NCI-H2081 treated with DMSO at 0.1 percent for 48 hours (cell line): ENCODE measurements at places on chromosomes 3 and 15.

- no peak for DNase-seq
Measured at GRCh38 chr3:59270209-59270608, 220.4 kb upstream of the CFAP20DC start.

- DNase-seq, result peak; percentile 84
Measured at GRCh38 chr3:129490273-129490675, 38.2 kb upstream of the RHO start.

GRCh38 chr3:99474776-99475175 is 163.6 kb upstream of the COL8A1 start:
- no peak for DNase-seq

- DNase-seq, result peak; percentile 18
Measured at GRCh38 chr3:52339612-52340011, 23.5 kb downstream of the DNAH1 start.

GRCh38 chr15:78540871-78541743 is 863 bp downstream of the PSMA4 start:
- no peak for DNase-seq

DNA sequence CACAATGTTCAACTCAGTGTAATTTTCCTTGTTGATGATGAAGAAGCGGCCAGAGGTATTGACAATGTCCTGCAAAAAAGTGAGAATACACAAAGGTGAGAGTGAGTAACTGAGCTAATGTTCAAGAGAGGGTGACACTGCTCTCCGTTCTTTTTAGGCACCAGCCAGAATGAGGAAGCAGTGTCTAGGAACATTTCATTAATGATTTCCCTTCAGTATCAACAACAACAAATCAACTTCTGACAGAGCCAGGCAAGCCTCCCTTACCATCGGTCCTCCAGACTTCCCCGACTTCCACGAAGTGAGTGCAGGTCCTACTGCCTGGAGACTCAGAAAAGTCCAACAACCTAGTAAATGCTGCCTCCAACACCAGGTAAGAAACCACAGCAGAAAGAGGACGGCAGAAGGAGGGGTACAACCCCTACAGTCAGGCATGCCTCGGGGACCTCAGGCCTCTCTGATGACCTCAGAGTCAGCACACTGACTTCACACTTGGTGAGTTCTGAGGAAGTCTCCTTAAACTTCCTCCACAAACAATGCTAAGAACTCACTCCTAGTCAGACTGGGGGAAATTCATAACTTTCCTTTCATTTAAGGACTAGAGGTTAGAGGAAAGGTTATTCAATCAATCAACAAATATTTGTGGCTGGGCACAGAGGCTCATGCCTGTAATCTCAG is 62.7 kb downstream of the NPTN start:
- DNase-seq, result no peak

- DNase-seq, result no peak
Measured at GRCh38 chr3:43957553-43957952, 266.8 kb downstream of the ABHD5 start.

DNA sequence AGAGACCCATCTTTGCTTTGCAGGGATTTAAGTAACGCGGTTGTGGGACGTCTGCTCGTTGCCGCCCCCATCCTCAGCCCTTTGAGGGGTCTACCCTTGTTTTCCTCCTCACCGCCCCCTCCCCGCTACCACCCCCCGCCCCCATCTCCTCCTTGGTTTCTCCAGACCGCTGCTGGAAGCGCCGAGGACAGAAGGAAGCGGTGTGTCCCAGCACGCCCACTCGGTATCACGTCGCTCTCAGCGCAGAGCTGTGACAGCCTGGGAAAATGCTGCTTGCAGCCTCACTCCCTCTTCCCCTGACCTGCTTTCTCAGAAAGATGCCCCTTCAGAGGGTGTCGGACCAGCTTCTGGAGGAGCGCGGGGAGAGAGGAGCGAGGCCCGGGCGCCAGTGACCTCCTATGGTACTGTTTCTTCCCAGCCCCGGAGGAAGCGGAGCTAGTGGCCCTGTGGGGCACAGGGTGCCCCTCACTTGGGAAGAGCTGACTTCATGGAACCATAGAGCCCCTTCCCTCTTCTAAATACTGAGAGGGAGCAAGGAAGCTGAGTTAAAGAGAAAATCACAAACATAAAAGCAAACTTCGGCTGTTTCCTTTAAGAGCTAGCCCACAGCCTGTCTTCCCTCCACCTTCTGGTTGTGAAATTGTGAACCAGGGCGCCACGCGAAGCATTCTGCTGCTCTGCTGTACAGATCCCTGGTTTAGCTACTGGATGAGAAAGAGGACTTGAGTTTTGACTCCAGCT is 698 bp downstream of the IL1RAP start:
- no peak for DNase-seq

DNA sequence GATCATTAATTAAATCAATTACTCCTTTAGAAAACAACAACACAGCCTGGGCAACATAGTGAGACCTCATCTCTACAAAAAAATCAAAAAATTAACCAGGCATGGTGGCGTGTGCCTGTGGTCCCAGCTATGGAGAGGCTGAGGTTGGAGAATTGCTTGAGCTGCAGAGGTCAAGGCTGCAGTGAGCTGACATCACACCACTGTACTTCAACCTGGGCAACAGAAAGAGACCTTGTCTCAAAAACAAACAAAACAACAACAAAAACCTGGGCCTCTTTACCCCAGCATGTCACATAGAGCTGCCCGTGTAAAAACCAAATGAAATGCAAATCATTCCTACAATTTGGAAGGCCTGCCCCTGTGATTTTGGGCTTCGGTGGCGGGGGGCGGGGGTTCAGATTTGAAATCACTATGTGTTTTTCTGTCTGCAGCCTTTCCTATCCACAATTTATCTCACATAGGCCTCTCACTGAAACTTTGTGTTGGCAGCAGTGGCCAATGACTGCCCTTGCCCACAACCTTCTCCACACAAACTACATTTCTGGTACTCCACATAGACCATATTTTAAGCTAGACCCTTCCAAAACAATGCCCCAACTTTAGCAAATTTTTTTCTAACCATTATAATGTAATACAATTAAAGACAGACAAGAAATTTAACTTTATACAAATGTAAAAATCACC is 6.5 kb downstream of the ADAM10 start:
- no peak for DNase-seq

DNA sequence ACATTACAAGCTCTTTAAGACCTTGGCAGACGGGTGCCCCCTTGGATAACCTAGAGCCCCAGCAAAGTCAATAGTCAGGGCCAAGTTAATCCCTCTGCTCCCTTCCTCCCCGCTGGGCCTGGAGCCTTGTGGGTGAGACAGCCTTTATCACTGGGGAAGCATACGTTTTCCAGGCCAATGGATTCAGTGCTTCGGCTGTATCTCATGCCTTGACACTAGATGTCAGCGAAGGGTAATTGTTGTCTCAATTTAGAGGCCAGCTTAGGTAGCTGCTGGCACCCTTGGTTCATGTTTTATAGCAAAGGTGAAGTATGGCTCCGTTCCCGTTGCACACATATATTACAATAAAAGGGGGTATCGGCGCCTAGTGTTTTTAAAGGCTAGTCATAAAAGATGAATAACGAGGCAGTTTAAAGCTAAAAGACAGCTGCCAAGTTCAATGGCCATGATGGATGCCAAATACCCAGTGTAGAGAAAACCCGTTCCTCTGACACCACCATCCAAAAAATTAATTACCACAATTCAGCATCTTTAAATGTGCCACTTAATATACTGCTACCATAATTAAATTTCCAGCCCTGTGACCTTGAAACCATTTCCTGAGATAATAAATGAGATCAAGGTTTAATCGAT is 52.3 kb upstream of the BNIP2 start:
- DNase-seq, result peak; percentile 61

- DNase-seq, result no peak
Measured at GRCh38 chr15:40854161-40854560, 10.3 kb downstream of the SPINT1 start.

GRCh38 chr3:29758434-29759322 is 477.8 kb downstream of the RBMS3 start:
- no peak for DNase-seq

- DNase-seq, result no peak
Measured at GRCh38 chr15:72153269-72154000, 35.2 kb downstream of the SENP8 start.

- DNase-seq, result no peak
Measured at GRCh38 chr15:70210528-70210927, 112.8 kb upstream of the TLE3 start.

DNA sequence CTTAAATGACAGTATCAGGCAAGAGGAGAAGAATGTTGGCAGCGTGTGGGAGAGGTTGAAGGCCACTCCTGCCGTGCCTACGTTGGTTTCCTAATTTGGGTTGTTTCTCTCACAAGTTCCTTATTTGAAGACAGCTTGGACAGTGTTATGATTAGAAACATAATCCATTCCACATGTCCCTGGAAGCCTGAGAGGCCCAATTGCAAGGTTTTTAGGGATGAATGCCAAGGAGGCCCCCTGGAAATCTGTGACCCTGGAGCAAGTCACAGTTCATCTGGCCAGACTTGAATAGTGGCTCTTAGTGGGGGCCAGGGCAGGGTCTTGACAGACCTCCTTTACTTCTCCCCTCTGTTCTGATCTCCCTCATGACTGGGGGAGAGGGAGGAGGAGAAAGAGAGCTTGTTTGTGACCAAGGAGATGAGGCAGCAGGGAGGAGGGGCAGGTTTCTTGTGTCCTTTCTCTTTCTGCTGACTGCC is 584.4 kb upstream of the TBL1XR1 start:
- DNase-seq, result no peak

- DNase-seq, result no peak
Measured at GRCh38 chr3:106277731-106278130, 408.9 kb upstream of the CBLB start.

DNA sequence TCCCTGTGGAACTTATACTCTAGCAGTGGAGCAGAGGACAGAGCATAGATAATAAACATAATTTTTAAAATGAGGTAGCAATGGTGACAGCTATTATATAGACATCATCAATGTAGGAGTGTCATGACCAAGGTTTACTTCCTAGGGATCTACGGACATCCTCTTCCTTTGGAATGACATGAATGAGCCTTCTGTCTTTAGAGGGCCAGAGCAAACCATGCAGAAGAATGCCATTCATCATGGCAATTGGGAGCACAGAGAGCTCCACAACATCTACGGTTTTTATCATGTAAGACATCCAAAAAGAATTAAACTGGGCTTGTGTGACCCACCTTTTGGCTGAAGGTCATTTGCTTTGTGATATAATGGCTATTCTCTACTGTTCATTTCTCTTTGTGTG is 30.1 kb upstream of the CAPN3 start:
- DNase-seq, result no peak

DNA sequence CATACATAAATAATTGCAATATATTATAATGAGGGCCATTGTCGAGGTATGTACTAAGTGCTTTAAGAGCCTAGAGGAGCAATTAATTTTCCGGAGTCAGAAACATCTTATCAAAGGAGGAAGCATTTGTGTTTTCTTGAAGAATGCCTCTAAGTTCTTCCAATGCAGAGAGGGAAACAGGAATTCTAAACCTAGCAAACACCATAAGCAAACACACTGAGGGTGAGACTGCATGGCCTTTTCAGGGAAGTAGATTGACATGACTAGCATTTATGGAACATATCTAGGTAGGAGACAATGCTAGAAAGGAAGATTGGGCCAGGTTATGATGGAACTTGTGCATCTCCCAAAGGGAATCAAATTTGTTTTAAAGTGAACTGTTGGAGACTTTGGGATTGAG is 7.2 kb upstream of the PLCL2 start:
- DNase-seq, result no peak

DNA sequence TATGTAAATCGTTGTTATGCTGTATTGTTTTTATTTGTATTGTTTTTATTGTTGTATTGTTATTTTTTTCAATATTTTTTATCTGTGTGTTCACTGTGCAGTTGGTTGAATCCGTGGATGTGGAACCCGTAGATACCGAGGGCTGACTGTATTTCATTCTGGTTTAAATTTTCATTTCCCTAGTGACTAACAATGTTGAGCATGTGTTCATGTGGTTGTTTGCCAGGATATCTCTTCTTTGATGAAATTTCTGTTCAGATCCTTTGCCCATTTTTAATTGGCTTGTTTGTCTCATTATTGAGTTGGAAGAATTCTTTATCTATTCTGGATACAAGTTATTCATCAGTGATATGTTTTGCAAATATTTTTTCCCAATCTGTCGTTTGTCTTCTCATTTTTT is 29.7 kb downstream of the STOML1 start:
- no peak for DNase-seq

GRCh38 chr15:96362011-96362754 is 31.7 kb downstream of the NR2F2 start:
- DNase-seq, result no peak

GRCh38 chr3:168168743-168169142 is 73.0 kb upstream of the GOLIM4 start:
- no peak for DNase-seq

DNA sequence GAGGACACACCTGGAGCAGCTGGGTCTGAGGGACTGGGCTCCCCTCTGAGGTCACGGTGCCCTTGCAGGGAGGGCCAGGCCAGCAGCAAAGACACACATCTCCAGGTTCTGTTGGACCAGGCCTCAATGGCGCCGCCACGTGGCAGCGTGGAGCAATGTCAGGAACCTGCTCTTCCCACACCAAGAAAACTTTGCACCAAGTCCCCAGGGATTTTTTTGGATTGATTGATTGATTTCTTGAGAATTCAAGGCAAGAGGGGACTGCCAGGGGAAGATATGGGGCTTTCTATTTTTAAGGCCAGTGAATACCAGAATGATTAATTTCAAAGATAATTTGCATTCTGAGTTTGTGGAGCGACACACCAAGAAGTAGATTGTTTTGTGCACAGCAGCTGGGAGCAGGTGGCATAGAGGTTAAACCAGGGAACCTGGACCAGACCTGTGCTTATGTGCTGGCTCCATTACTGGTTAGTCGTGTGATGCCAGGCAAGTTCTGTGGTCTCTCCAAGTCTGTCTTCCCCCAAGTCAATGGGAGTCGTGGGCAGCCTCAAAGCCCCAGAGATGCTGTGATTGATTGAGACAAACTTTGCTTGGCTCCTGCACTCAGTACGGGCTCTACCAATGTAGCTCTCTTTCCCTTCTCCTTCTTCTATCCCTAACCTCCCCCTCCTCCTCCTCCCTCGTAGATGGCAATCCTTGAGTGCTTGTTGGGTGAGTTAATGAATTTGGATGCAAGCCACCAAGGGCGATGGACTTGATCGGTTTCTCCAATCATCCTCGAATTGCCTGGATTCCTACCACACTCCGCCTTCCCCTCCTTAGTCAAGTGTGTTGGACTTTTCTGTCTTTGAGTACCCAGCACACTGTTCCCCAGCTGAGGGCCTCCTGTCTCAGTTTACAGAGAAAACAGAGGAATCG is 96.2 kb upstream of the TRPM1 start:
- DNase-seq, result no peak

DNA sequence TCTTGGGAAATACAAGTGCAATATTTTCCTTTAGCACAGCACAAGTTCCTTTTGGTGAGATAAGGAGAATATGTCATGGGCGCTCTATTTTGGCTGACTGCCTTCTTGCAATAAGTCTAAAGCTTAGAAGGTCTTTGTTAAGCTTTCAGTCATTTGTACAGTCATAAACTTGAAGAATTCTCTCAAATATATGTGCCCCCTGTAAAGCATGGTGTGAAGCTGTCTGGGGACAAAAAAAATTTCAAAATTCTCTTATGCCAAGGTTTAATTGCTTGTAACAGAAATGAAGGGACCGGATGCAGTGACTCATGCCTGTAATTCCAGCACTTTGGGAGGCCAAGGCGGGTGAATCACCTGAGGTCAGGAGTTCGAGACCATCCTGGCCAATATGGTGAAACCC is 21.7 kb upstream of the ARID3B start:
- DNase-seq, result no peak

GRCh38 chr3:128787256-128788253 is 61.6 kb downstream of the RAB7A start:
- no peak for DNase-seq
